Activated naive CD4-positive, alpha-beta T cell treated with anti-CD3 and anti-CD28 coated beads for 36 hours (primary cell): ENCODE measurements at places on chromosomes 16 and 17.

DNA sequence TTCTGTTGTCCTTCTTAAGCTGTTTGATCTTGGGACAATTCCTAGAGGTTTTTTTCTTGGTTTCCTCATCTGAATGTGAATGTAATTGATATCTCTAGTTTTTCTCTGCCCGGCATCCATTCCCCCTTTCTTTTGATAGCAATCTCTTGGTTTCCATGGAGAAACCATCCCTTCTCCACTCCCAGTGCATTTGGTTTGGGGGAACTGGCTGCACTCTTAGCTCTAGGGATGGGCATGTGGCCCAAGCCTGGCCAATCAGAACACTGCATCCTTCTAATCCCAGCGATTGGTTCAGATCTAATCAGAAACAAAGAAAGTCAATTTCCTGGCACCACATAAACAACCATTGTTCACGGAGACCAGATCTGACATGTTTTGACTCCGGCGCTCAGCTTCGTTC lies 45.1 kb downstream of the IRX3 start:
- H3K36me3 ChIP-seq, result no peaks in the 10 kb centered on the region
- no peaks in the 10 kb centered on the region for H3K4me1 ChIP-seq
- no peak overlapping the region for H3K27ac ChIP-seq
- no peak for DNase-seq

GRCh38 chr16:56985288-56985961 lies 3.9 kb upstream of the NLRC5 start:
- peaks cover 72% of the 10 kb centered on the region for H3K4me1 ChIP-seq
- H3K27me3 ChIP-seq, result no peaks in the 10 kb centered on the region
- H3K27ac ChIP-seq, result peak overlapping the region; percentile 100
- peaks cover 36% of the 10 kb centered on the region for H3K36me3 ChIP-seq

DNA sequence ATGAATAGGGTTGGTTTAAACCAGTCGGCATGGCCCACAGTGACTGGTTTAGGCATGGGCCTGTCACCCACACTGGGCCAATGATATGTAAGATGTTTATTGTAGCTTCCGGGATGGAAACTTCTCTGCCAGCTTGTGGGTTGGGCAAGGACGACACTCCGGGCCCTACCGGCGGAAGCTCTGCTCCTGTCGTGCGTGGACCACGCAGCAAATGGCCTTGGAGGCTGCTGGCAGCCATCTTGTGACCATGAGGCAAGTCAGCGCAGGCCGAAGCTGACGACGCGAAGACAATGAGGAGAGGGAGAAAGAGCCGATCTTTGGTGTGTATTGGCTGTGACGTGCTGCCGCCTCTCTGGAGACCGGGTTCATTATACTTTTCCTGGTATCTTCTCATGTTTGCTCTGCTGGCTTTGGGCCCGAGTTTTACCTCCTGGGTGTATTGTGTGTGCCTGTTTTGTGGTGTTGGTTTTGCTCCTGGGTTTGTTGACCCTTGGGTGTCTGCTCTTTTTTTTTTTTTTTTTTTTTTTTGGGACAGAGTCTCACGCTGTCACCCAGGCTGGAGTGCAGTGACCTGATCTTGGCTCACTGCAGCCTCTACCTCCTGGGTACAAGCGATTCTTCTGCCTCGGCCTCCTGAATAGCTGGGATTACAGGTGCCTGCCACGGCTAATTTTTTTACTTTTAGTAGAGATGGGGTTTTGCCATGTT lies 15.4 kb downstream of the SLC25A10 start:
- no peak overlapping the region for H3K4me3 ChIP-seq
- no peaks in the 10 kb centered on the region for H3K36me3 ChIP-seq
- H3K27me3 ChIP-seq, result peaks cover 17% of the 10 kb centered on the region
- no peak for DNase-seq

DNA sequence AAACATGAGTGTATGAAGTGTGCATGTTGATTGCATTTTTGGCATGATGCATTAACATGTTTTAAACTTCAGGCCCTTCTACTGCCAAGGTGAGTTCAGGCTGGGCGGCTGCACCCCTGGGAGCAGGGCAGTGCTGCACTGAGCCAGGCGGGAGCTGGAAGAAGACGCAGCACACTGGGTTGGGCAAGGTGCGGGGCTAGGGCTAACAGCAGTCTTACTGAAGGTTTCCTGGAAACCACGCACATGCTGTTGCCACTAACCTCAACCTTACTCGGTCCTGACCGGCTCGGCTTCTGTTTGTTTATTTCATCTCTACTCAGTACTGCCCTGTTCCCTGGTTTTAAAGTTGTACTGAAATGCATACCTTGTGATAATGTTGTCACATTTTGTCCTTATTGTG lies 61.0 kb downstream of the MAP2K4 start:
- H3K4me3 ChIP-seq, result no peak overlapping the region
- no peak for DNase-seq
- no peaks in the 10 kb centered on the region for H3K27me3 ChIP-seq
- peaks cover 55% of the 10 kb centered on the region for H3K36me3 ChIP-seq
- no peak overlapping the region for H3K27ac ChIP-seq

GRCh38 chr16:88633684-88634140 lies 4.7 kb upstream of the IL17C start:
- H3K27me3 ChIP-seq, result peaks cover 19% of the 10 kb centered on the region
- peaks cover 7% of the 10 kb centered on the region for H3K36me3 ChIP-seq
- H3K4me1 ChIP-seq, result peaks cover 39% of the 10 kb centered on the region
- DNase-seq, result peak; percentile 59
- no peak overlapping the region for H3K27ac ChIP-seq

DNA sequence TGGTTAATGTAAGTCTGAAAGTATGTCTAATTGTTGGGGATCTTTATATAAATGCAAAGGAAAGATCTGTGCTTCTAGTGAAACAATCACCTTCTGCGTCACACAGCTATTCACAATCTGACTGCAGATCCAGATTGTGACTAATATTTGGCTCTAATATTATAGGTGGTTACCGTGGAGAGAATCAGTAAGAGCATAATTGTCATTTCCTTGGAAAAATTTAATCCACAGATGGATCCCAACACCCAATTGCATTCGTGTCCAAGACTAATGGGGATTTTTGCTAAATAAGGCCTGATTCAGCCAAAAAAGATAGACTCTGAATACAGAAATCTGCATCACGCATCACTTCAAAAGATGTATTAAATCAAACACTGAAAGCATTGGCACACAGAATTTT lies 2.7 kb upstream of the KCNJ2 start:
- H3K4me1 ChIP-seq, result peaks cover 15% of the 10 kb centered on the region
- DNase-seq, result no peak
- H3K36me3 ChIP-seq, result no peaks in the 10 kb centered on the region
- H3K27ac ChIP-seq, result no peak overlapping the region

DNA sequence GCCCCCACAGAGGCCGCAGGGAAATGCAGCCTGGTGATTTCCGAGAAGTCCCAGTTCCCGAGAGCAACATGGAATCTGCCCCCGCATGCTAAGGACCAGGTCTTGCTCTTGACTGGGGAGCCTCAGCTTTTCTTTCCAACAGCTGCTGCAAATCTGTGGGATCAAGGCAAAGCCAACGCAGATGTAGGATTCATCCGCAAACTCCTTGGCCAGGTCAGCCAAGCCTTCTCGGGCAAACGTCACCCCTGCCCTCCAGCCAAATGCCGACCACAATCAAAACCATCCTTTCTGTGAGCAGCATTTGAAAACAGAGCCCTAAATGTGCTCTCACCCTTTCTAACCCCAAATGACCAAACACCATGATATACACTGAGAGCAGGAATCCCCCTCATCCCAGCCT lies 54.0 kb downstream of the MRM3 start:
- H3K27ac ChIP-seq, result no peak overlapping the region
- H3K27me3 ChIP-seq, result no peaks in the 10 kb centered on the region
- DNase-seq, result no peak
- H3K36me3 ChIP-seq, result no peaks in the 10 kb centered on the region
- H3K4me1 ChIP-seq, result no peaks in the 10 kb centered on the region
- no peak overlapping the region for H3K4me3 ChIP-seq

DNA sequence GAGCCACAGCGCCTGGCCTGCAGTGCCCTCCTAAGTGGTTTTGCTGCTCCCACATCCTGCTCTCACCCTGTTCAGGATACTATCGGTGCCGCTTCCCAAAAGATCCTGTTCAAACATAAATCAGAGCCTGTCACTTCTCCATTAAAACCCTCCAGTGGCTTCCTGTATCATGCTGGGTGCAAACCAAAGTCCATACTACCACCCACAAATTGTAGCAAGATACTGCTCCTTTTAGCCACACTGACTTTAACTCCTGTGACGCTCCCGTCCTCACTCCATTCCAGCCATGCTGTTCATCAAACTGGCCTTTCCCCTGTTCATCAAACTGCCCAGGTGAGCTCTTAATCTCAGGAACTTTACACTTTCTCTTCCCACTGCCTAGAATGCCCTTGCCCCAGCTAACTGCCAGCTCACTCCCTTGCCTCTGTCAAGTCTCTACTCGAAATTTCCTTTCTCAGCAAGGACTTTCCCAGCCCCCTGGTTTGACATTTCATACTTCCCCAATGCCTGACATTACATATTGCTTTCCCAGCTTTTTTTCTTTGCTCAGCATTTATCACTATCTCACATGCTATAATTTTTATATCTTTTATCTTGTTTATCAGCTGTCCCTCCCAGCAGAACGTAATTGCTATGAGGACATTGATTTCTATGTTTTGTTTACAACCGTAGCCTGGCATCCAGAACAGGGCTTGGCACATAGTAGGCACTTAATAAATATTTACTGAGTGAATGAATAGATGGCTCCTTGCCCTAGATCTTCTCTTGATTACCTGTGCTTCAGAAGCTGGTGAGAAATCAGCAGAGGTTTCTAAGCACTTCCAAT lies 44.3 kb upstream of the SMURF2 start:
- no peak overlapping the region for H3K27ac ChIP-seq
- no peak overlapping the region for H3K4me3 ChIP-seq
- no peak for DNase-seq
- no peaks in the 10 kb centered on the region for H3K36me3 ChIP-seq

DNA sequence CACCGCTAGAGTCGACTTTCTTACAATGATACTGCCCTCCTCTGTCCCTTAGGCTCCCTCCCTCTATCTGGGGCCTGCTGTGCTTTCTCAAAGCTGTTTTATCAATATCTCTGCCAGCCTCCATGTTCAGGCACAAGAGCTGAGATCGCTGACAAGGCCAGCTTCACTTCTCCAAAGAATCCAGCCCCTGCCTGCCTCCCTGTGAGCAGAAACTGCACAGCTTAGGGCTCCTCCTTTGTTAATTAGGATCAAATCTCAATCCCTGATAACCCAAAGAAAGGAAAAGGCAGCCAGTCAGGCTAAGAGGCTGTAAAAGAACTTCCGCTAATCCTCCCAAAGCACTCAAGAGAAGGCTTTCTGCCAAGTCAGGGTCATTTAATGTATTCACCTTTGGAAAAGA lies 616.0 kb upstream of the CDH11 start:
- no peaks in the 10 kb centered on the region for H3K4me1 ChIP-seq
- no peak overlapping the region for H3K27ac ChIP-seq
- no peak for DNase-seq
- H3K27me3 ChIP-seq, result no peaks in the 10 kb centered on the region

DNA sequence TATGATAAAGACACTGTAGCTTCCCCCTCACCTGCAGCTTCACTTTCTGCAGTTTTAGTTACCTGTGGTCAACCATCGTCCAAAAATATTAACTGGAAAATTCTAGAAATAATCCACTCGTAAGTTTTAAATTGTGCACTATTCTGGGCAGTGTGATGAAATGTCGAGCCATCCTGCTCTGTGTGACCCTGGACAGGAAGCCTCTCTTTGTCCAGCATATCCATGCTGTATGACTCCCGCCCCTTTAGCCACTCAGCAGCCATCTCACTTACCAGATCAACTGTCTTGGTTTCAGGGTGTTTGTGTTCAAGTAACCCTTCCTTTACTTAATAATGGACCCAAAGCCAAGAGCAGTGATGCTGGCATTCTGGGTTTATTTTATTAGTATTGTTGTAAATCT lies 56.1 kb downstream of the SIAH1 start:
- peaks cover 13% of the 10 kb centered on the region for H3K4me1 ChIP-seq
- no peaks in the 10 kb centered on the region for H3K27me3 ChIP-seq
- no peak overlapping the region for H3K27ac ChIP-seq
- no peak for DNase-seq
- no peak overlapping the region for H3K4me3 ChIP-seq
- peaks cover 20% of the 10 kb centered on the region for H3K36me3 ChIP-seq

GRCh38 chr17:37322106-37322505 lies 53.7 kb upstream of the C17orf78 start:
- H3K4me3 ChIP-seq, result no peak overlapping the region
- H3K4me1 ChIP-seq, result no peaks in the 10 kb centered on the region
- H3K27me3 ChIP-seq, result no peaks in the 10 kb centered on the region
- DNase-seq, result no peak

DNA sequence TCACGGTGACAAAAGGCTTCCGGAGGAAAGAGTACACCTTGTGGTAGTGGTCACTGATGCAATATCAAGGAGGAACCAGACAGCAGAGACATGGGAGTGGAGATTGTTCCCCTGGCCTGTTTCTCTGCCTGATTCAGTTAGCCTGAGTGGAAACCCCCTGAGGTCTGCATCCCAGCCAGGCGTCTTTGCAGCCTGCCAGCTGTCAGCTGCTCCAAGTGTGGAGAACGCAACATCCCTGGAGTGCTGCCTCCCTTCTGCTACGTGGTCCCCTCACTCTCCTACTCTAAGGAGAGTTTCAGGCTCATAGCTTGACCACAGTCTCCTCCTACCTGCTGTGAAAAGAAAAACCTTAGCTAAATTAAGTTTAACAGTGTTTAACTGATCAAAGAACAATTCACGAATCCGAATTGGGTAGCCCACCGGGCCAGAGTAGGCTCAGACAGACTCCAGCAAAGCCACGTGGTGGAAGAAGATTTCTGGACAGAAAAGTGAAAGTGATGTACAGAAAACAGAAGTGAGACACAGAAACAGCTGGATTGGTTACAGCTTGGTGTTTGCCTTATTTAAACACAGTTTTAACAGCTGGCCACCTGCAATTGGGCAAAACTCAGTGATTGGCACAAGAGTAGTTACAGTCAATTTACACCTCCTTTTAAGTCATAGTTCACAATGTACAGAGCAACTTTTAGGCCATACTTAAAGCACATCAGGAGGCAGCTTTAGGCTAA lies 188.6 kb downstream of the DNAH9 start:
- no peaks in the 10 kb centered on the region for H3K27me3 ChIP-seq
- no peak overlapping the region for H3K27ac ChIP-seq
- no peaks in the 10 kb centered on the region for H3K36me3 ChIP-seq
- no peaks in the 10 kb centered on the region for H3K4me1 ChIP-seq
- no peak for DNase-seq
- H3K4me3 ChIP-seq, result no peak overlapping the region

GRCh38 chr17:61354895-61355874 lies 44.5 kb upstream of the TBX2 start:
- H3K27me3 ChIP-seq, result no peaks in the 10 kb centered on the region
- no peak overlapping the region for H3K4me3 ChIP-seq
- no peak for DNase-seq
- H3K36me3 ChIP-seq, result no peaks in the 10 kb centered on the region
- H3K27ac ChIP-seq, result no peak overlapping the region
